ENCODE measurements at places on chromosomes 5 and 9.
A peak's percentile ranks its signal among the peaks of the same experiment; 100 is the strongest.

- DNase-seq: no peak
Observed at GRCh38 chr5:155480731-155481131, 467.2 kb downstream of the KIF4B start.

DNA sequence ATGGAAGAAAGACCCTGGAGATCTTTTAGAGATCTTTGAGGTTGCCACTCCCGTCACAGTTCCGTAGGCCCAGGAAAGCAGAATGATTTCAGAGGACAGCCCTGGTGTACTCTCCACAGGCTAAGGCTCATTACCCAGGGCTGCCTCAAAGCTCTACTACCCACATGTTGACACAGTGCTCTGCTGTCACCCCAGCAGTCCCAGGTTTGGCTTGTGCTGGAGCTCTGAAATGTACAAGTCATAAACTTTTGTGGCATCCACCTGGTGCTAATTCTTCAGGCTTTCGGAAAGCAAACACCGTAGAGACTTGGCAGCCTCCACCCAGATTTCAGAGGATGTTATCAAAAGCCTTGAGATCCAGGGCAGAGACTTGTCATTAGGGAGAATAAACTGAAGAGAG, 136.5 kb downstream of the MTRR start:
- no peak for DNase-seq

GRCh38 chr5:146365618-146366017, 27.0 kb downstream of the POU4F3 start:
- no peak for DNase-seq

- no peak for DNase-seq
Observed at GRCh38 chr5:142439207-142439860, 114.5 kb upstream of the SPRY4 start.

GRCh38 chr9:104858271-104858670, 69.7 kb downstream of the ABCA1 start:
- no peak for DNase-seq

- no peak for DNase-seq
Observed at GRCh38 chr5:9947225-9947714, 302.4 kb downstream of the ATPSCKMT start.

DNA sequence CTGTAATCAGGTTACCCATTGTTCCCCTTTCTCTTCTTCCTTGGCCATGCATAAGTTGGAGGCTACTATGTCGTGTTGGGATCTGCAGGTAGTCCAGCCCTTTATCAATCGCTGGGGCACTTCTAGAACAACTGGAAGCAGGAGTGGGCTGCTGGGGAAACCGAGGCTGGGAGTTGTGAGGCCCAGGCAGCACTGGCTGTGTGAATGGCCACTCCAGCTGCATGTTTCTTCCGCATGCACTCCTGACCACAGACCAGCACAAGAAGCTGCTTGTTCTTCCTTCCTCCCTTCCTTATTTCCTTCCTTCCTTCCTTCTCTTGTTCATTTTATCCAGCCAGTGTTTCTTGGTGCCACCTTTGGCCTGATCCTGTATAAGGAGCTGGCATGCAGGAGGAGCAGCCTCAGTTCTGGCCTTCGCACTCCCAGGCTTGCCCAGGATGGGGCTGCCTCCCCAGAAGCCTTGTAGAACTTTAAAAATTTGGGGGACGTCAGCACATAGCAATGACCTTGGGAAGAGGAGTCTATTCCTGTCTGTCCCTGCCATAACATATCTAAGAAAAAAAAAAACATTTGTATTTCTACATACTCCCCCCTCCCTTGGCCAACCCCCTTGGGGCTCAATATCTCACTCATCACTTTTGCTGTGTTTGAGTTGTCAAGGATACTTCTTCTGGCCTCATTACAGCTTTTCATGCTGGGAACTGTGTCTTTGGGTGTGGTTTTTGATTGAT, 20.8 kb upstream of the CXCL14 start:
- peak; percentile 1 for DNase-seq

- no peak for DNase-seq
Observed at GRCh38 chr9:137369061-137369787, 53.7 kb downstream of the EXD3 start.

Measured in ELF-1 (cell line).